Progenitor cell of endocrine pancreas (in vitro differentiated cells): ENCODE measurements at places on chromosomes 6 and 20.

- no peak for DNase-seq
Observed at GRCh38 chr20:50372770-50373088, 137.5 kb upstream of the PTPN1 start.

- DNase-seq, result no peak
Observed at GRCh38 chr6:134738211-134738885, 211.6 kb downstream of the ALDH8A1 start.

- DNase-seq, result no peak
Observed at GRCh38 chr6:111527367-111527766, 44.3 kb upstream of the REV3L start.

DNA sequence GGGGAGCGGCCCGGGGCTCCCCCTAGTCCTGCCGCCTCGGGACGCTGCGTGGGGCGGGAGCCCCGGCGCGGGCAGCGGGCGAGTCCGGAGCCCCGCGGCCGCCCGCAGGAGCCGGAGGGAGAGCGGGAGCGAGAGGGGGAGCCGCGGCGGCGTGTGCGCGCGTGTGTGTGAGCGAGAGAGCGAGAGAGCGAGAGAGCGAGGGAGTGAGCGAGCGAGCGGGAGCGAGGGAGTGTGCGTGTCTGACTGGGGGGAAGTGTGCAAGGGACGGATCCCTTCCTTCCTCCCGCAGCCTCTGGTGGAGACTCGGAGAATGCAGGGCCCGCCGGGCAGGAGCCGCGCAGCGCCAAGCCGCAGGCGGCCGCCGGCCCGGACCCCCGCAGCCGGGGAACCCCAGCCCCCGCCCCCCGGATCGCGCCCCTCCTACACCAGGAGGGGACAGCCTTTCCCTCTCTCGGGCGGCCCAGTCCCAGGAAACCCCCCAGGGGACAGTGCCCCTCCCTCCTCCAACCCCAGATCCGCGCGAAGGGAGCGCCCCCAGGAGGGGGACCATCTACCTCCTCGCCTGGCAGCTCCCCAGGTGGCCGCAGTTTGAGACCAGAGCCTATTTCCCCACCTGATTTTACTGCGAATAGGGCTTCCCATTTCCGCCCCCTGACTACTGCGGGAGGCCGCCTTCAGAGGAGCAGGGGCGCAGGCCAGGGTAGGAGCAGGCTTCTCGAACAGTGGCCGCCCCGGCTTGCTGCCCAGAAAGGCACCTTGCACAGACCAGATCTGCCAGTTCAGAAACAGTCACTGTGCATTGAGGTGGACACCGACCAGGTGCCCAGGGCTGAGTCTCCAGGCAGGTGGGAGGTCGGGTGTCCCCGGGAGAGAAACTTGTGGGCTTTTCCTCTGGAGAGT lies at the start of gene CDH22:
Gene CDH22 (minus strand): TSS at position 241 of the 900 bp plus-strand sequence. CDS start 57,204 bp downstream, outside the sequence.
- DNase-seq, result peak; percentile 47

GRCh38 chr6:26360451-26361416 lies 4.3 kb upstream of the BTN3A2 start:
- no peak for DNase-seq

DNA sequence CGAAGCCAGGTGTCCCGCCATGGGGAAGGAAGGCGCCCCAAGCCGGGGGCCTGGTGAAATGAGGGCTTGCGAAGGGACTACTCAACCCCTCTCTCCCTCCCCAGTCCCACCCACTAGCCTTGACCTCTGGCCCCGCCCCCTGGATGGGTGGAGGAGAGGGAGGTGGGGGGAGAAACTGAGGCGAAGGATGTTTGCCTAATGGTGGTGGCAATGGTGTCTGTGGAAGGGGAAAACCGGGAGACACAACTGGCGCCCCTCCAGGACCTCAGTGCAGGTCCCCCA lies at the start of gene POU5F1:
Gene POU5F1 (minus strand): TSS at position 83 of the 282 bp plus-strand sequence. CDS start 62 bp downstream, at position 21.
- no peak for DNase-seq

GRCh38 chr6:17240803-17241500 lies 40.2 kb upstream of the RBM24 start:
- DNase-seq, result no peak

GRCh38 chr20:22248051-22248667 lies 336.2 kb downstream of the FOXA2 start:
- DNase-seq, result no peak

DNA sequence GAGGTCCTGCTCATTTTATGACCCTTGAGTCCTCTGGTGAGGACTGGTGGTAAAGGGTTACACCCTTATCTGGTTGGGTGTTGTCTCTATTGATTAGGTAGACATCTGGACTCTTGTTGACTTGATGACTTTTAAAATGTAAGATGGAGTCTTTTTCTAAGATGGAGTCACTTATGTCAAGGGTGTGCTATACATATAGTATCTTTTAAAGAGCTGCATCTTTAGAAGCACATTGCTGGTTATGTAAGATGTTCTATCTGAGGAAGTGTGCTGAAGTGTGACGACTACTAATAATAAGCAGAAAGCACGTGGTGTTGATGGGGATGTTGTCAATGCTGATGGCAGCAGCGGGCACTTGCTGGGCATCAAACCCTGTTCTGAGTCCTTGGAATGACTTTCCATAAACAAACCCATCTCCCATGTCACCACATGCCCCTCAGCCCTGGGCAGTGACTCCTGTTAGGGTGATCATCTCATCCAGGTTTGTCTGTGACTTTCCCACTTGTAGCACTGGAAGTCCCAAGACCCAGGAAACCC lies 229.6 kb downstream of the EYA2 start:
- no peak for DNase-seq

GRCh38 chr6:113299531-113299930 lies 557.6 kb upstream of the MARCKS start:
- no peak for DNase-seq

DNA sequence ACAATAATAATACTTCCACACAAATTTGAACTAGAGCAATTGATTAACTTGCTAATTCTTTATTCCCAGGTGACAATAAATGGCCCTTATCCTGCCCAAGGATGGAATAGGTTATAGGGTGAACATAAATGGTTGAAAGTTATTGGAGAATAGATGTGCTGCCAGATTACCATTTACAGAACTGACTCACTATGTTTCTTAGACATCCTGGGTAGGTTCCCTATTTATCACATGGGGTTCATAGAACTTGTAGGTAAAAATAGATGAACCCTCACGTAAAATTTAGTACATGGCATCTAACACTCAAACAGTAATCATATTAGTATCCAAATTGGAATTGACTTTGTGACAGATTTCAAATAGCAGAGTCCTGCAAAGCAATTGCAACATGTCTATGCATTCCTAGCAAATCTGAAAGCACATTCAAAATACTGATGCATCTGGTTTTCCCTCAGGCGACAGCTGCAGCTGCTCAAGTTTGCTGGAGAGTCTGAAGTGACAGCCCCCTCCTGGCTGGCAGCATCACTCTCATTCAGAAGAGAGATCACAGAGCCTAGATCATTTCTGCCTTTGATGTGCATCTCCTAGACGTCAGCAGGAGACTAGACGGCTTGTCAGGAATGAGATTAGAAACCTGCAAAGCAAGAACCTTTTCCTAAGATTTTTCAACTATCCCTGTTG lies 80.2 kb upstream of the RNF217 start:
- no peak for DNase-seq

DNA sequence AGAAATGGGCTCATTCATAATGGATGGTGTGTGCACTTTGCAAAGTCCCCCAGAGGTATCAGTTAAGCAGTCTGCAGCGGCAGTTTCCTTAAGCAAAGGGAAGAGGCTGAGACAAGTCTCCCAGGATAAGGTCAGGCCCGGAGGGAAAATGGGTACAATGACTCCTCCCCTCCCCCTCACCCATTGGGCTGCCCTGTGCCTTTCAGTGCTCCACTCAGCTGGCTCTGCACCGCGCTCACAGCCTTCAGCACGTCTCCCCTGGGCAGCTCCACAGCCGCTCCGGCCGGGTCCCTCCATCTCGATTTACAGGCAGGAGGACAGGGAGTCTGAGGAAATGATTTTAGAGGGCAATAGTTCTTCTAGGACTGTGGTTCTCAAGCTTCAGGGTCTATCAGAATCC lies 264.8 kb downstream of the LRFN2 start:
- DNase-seq, result no peak

DNA sequence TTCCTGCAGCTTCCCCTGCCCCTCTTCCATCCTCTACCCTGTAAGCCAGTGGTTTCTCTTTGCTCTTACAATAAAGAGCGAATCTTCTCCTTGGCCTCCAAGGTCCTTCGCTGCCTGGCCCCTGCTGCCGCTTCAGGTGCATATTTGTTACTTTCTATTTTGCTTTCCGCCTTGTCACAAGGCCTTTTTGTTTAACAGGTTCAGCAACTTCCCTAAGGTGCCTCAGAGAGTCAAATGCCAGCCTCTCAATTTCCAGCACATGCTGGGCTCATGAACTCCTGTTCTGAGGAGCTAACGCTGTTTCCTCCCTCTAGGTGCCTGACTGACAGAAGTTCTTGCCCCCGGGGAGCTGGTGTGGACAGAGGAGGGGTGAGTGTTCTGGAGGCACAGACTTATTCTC lies 42.4 kb upstream of the EPB41L1 start:
- DNase-seq, result no peak

- no peak for DNase-seq
Observed at GRCh38 chr6:88574031-88574430, 389.4 kb downstream of the RNGTT start.

GRCh38 chr6:111562246-111562645 lies 43.4 kb downstream of the TRAF3IP2 start:
- no peak for DNase-seq

- no peak for DNase-seq
Observed at GRCh38 chr6:165774903-165775601, 112.0 kb upstream of the PDE10A start.

GRCh38 chr6:132465530-132466485 lies 47.1 kb downstream of the STX7 start:
- no peak for DNase-seq

- no peak for DNase-seq
Observed at GRCh38 chr20:63893999-63894357, 948 bp upstream of the DNAJC5 start.

- DNase-seq, result no peak
Observed at GRCh38 chr20:53180928-53181362, 208.8 kb downstream of the TSHZ2 start.

GRCh38 chr6:139595183-139595582 lies 220.7 kb upstream of the CITED2 start:
- DNase-seq, result no peak

GRCh38 chr20:5074232-5074674 lies 45.5 kb downstream of the PCNA start:
- no peak for DNase-seq

- DNase-seq, result no peak
Observed at GRCh38 chr6:38651121-38651784, 11.5 kb upstream of the BTBD9 start.

DNA sequence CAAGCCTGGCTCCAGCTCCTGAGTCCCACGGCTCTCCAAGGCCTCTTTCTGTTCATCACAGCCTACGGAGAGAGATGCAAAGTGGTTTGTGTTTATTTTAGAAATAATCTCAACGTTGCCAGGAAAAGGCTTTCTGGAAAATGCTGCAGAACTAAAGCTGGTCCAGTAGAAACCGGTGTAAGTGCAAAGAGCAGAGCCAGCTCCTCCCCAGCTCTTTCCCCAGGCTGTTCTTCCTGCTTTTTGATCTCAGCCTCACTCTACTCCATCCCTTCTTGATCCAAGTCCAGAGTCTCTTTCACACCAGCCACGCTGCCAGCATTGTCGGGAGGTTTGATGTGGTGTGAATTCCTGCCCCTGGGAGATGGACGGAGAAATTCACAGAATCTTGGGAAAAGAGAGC lies 69.8 kb downstream of the TMEM170B start:
- no peak for DNase-seq

GRCh38 chr6:31575335-31575901 lies at the start of gene TNF:
TNF (plus strand) TSS chr6:31575565; CDS start chr6:31575742, 177 bp downstream.
- DNase-seq, result no peak

DNA sequence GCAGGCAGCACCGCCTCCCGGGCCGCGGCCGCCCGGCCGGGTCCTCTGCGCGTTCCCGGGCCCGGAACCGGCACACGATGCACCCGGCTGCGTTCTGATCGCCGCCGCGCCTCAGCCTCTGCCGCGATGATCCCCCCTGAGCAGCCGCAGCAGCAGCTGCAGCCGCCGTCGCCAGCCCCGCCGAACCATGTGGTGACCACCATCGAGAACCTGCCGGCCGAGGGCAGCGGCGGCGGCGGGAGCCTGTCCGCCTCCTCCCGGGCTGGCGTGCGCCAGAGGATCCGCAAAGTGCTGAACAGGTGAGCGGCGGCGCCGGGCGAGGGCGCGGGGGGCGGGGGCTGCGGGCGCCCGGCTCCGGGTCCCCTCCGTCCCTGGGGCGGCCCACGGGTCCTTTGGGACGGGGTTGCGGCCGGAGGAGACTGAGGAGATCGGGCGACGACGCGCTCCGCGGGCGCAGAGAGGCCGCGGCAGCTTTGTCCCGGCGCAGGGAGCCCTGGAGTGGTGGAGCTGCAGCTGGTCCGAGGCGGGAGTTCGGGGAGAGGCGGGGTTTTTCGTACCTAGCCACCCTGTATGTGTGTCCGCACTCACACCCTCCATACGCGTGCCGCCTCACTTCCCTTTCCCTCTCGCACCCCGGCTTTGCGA lies 659 bp downstream of the SLC35F1 start:
- peak; percentile 39 for DNase-seq

DNA sequence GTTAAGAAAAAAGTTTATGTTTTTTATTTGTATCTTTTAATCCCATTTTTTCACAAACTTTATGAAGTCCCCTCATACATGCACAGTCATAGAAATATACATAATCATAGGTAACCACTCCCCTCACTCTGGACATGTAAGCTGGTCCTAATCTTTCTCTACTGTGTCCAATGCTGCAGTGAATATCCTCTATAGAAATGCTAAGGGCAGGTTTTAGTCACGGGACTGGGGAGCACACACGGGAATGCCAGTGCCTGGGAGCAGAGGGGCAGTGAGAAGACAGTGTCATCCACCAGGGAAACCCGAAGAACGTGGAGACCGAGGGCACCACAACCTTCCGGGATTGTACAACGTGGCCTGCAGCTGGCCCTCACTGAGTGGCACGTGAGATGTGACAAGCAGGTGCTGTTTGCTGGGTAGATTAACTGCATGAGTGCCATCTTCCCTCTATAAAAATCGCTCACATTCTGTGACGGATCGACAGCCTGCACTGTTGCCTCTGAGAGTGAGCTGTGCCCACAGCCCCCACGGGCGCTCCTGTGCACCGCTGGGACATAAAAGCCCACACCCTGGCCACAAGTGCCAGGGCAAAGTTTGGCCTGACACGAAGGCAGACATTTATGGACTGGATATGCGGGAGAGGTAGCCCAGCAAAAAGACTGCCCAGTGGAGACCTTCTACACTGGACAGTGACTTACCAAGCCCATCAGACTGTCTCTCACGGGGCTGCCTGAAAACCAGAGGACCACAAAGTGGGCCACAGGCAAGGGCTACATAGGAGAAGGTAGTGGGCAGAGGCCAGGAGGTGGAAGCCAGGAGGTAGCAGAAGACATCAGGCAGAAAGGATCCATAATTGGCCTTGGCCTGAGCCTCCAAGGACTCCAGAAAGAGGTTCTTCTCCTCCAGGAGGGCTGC lies 63.2 kb downstream of the FGD2 start:
- no peak for DNase-seq
